Stimulated activated CD8-positive, alpha-beta memory T cell treated with anti-CD3 and anti-CD28 coated beads, Interleukin-2, amount 100 ng/mL, for 48 hours (primary cell): ENCODE measurements at places on chromosomes 6 and 20.
A peak's percentile ranks its signal among the peaks of the same experiment; 100 is the strongest.

DNA sequence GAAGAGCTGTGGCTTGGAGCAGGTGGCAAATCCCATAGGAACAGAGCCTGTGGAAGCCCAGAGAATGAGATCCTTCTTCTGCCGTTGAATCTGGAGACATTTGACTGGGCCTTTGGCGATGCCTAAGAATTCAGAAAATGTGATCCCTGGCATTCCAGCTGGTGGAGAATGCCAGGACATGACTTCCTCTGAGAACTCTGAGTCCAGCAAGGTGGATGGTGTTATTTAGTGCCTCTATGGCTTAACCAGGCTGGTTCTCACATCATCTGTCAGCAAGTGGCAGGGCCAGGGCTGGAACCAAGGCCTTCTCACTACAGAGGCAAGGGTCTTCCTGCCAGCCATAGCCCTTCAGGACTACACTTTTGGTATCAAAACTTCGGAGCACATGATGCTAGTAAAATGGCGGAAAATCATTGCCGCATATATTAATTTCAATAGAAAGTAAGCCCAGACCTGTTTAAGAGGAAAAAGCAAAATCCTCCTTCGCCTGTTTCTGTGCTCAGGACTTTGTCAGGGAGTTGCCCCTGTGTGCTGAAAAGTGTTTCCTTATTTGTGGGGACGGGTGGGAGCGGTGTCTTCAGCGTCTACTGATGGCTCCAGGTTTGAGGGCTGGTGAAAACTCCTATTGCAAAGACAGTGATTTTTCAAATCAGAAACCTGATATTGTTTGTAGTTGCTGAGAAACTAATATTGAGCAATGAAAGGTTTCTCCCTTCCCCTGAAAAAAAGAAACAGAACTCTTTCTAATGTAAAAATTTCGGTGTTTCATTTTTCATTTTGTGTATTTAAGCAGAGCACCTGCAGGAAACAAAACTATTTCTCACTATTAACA is 23.9 kb downstream of the DUSP22 start:
- DNase-seq = no peak

- DNase-seq = no peak
These were observed 47.9 kb downstream of the TIAM2 start for GRCh38 chr6:155042983-155043382.

DNA sequence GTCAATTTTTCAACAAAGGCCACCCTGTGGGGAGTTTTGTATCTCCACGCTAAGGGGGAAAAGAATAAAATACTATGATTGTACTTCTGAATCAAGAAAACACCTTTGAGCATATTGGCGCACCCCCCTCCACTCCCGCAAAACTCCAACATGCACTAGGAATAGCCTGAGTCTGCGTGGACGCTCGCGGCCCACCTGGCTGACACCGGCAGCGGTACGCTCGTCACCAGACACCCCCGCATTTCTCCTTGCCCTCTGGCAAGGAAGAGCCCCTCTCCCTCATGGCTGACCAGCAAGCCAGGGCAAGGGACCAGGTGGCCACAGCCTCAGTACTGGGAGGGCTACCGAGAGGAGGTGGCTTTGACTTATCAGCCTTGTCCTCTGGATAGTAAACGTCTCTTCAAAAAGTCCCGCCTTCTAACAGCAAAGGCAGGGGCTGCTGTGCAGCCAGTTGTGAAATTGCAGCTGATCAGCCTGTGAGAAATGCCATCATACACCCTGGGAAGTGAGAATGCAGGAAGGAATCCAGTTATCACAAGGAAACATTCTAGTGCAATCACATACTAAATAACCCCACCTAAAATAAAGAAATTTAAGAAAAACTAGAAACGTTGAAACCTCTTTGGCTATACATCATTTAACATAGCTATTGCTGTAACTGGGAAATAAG is 84.2 kb downstream of the HUS1B start:
- no peak for DNase-seq

GRCh38 chr6:133093956-133094355 is 147.2 kb upstream of the EYA4 start:
- no peak for DNase-seq

DNA sequence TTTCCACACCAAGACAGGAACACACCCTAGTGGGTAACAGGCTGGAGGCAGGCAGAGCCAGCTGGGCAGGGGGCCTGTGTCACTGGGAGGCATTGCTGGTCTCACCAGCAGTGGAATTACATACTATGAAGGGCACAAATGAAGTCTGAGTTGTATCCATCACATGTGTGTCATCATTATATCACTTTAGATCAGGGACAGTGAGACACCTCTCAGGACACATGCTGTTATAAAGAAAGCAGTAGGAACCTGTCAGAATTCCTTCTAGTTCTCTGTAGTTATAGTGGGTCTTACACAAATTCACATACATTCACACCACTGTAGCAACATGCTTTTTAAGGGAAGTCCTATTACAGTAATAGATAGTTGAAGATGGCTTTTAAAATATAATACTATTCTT is 63.5 kb upstream of the FYN start:
- DNase-seq = no peak

- DNase-seq = no peak
These were observed 18.8 kb downstream of the ARHGAP40 start for GRCh38 chr20:38620441-38620840.

- DNase-seq = no peak
These were observed 6.1 kb upstream of the OSBPL2 start for GRCh38 chr20:62232194-62232593.

GRCh38 chr6:154928325-154928922 is 66.7 kb upstream of the TIAM2 start:
- peak; percentile 51 for DNase-seq

DNA sequence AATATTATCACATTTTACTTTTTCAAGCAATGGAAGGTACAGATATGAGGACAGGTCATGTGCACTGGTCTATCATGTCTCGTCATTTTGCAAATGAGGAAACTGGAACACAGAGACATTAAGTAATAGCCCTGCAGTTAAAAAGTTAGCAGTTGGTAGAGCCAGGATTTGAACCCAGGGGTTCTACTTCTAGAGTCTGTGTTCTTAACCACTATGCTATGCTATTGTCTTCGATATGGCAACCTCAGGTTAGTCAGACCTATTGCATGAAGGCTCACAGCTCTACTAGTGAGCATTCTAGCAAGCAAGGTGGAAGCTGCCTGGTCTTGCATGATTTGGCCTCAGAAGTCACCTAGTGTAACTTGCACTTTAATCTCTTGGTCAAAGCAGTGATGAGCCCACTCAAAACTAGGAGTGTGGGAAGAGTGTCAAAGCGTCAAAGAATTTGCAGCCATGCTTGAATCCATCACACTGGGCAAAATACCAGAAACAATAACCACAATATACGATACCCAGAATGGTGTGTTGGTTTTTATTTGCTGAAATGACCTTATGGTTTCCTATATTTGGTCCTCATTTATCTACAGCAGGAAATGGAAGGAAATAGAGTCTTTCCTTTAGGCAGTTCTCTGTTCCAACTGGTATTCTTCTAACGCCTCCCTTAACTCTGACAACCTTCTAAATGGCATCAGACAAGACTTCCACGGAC is 20.4 kb upstream of the BMP2 start:
- no peak for DNase-seq

DNA sequence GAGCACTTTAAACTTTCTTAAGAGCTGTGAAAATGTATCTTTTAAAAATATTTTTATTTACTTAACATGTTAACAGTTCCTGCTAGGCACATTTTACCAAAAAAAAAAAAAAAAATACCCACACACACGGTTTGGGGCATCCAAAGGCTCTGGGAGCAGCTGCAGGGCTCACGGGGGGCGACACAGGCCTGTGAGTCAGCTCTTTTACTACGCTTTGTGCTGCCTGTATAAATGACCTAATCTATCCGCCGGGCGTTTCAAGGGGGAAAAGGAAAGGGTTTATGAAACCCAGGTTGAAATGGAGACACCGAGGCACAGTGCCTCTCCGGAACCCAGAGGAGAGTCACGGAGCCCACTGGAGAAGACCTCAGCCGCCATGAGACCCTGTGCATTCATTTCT is 40.4 kb downstream of the DLL1 start:
- DNase-seq = no peak

- no peak for DNase-seq
These were observed 52.0 kb downstream of the ME1 start for GRCh38 chr6:83378621-83379388.

DNA sequence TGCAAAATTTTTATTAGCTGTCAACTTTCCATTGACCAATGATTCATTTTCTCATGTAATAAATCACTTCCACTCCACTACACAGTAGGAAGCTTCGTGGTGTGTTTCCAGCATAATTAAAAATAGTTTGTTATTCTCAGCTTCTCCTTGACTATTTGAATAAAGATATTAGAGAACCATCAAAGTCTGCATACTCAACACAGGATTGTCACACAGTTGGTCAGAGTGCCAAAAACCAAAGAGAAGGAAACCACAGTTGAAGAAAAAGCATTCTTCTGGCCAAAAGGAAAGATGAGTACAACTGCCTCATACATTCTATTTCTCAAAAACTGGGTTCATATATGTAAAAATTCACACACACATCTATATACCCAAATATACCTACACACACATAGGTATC is 455.1 kb upstream of the HSF2 start:
- no peak for DNase-seq

- no peak for DNase-seq
These were observed 491.6 kb upstream of the CDH4 start for GRCh38 chr20:60760256-60761000.

DNA sequence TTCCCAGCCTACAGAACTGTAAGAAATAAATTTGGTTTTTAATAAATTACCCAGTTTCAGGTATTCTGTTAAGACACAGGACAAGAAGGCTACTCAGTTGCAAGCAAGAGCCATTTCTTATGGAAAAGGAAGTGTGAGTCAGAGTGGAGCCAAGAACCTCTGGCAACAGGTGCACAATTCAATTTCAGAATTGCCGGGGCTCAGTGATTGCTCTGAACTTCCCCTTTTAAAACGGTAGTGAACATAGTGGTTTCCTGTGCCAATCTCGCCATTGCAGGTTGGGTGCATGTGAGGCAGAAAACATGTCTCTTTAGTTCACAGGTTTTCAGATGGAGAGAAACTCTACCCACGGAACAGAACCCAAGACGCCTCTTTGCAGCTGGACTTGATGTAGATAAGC is 16.4 kb downstream of the PIGT start:
- no peak for DNase-seq

- no peak for DNase-seq
These were observed 13.9 kb downstream of the SRC start for GRCh38 chr20:37359836-37360235.

DNA sequence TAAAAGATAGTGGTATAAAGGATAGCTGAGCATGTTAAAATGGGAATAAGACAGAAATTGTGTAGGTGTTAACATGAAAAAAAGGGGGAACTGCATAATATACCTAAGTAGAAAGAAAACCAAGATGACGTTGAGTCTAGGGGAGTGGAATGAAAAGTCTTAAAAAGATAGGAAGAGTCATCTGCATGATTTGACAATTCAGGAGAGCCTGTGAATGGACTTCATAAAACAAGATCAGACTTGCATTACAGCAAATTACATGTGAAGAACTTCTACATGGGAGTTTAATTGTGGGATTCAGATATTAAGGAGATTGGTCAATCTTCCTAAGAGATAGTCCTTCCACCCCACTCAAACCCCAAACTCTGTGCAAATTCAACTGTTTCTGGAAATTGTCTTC is 85.5 kb downstream of the WASF1 start:
- DNase-seq = no peak

GRCh38 chr20:36113036-36113435 is 41.5 kb upstream of the EPB41L1 start:
- DNase-seq = no peak

DNA sequence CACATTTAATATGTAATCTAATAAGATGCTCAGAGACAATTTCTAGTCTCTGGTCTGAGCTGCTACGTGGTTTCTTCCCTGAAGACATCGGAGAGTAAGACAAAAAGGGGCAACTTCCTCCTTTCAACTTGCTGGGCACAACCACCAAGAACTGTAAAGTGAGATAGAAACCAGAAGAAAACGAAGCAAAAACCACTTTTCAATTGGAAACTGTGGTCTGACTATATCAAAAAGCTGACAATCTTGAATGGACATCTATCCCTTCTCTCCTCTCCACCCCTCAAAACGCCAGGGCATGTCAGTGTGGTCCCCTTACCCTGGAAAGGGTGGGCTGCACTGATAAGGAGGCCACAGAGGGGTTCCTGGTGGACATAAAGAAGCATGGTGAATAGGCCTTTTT is 269.1 kb downstream of the CD83 start:
- DNase-seq = no peak

GRCh38 chr20:17959257-17959627 is 9.4 kb downstream of the SNX5 start:
- no peak for DNase-seq

- no peak for DNase-seq
These were observed 67.2 kb upstream of the SMLR1 start for GRCh38 chr6:130760006-130760405.

DNA sequence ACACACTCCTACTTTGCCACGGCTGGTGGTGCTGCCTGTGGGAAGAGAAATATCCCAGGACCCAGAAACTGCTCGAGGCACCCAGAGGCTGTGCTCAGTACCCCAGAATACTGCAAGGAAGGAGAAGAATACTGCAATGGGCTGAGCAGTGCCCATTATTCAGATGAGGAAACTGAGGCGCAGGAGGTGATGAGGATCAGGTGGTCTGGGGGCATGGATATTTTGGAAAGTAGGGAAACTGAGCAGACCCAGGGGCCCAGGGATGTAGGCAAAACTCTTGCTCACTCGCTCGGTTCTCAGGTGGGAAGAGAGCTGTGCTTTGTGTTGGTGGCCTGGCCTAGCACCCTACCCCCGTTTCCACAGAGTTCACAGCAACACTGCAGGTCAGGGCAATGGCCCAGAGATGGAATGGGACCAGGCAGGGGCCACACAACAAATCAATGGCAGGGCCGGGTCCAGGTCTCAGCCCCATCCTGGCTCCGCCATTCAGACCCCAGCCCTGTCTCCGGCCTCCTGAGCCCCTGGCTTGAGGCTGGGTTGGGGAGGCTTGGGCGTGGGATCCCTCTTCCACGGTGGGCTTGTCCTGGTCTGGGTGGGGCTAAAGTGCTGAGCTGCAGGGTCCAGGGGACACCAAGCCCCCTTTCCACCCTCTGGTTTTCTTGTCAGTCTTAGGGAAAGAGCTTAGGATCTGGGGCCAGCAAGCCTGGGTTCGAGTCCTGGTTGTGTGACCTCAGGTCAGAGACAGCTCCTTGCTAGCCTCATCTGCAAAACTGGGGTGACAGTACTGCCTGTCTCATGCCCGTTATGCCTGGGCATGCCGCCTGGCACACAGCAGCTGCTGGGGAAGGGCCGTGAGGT is 33.9 kb downstream of the SUN5 start:
- DNase-seq = no peak

- no peak for DNase-seq
These were observed 162.8 kb upstream of the CDYL start for GRCh38 chr6:4613381-4613780.

DNA sequence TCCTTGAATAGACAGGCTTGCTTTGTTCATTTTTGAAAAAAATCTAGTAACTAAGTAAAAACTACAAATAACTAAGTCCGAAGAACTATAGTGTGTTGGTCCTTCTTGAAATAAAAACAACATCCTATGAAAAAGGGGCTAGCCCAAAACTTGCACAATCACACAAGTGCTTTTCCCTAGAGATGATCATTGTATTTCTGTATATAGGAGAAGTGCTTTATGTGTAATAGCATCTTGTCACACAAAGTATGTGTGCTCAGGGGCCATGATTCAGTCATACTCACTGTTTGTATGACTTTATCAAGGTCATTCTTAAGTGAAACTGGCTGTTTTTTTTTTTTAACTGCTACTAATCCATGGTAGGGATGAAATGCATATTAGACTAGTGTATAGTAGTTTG is 179.8 kb downstream of the DTNBP1 start:
- DNase-seq = no peak

- no peak for DNase-seq
These were observed 929.6 kb downstream of the C6orf118 start for GRCh38 chr6:164379795-164380194.
